Central memory CD8-positive, alpha-beta T cell (primary cell): ENCODE measurements at places on chromosomes 2 and 18.

DNA sequence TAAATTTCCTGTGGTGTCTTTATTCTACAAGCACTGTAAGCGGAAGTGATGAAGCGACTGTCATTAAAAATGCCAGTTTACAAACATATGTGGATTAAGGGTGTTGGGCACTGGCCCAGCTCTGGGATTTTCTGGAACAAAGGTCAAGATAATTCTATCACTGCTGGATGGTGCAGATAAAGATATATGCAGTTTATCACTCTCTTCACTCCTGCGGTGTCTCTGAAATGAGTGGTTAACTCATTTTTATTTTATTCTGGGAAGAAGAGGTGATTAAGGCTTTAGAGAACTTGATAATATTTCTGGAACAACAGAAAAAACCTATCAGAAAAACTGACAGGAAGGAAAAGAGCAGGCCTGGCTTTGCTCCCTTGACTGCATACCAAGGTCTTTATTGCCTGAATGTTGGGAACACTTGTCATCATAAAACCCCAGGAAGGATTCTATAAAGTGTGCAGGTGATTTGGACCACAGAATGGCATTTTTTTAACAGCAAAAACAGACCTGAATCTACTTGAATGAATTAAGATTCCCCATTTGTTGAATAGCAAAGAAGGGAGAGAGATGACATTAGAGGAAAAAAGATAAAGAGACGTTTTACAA, 32.4 kb downstream of the ABCB11 start:
- DNase-seq = no peak
- H3K27me3 ChIP-seq = peaks cover 12% of the 10 kb centered on the region
- H3K36me3 ChIP-seq = no peaks in the 10 kb centered on the region
- H3K4me1 ChIP-seq = no peaks in the 10 kb centered on the region

DNA sequence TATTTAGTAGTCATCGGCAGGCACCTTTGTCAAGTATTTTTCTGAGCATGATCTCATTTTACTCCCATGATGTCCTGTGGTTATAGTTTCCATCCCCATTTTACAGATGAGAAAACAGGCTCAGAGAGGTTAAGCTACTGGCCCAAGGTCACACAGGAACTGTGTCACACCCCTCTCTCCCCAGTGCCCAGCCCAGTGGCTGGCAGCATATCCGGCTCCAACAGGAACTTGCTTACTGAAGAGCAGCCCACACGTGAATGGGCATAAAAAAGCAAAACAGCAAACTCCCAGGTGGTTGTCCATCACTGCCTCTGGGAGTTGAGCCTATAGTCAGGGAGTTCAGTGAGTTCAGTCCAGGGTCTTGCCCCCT, 8.3 kb upstream of the KLF11 start:
- peaks cover 3% of the 10 kb centered on the region for H3K36me3 ChIP-seq
- H3K27me3 ChIP-seq = no peaks in the 10 kb centered on the region
- H3K27ac ChIP-seq = peak overlapping the region; percentile 68

- peaks cover 1% of the 10 kb centered on the region for H3K36me3 ChIP-seq
- no peaks in the 10 kb centered on the region for H3K4me1 ChIP-seq
- DNase-seq = no peak
- H3K4me3 ChIP-seq = no peak overlapping the region
- no peak overlapping the region for H3K27ac ChIP-seq
These were observed 710.4 kb upstream of the PIK3C3 start for GRCh38 chr18:41244591-41245037.

DNA sequence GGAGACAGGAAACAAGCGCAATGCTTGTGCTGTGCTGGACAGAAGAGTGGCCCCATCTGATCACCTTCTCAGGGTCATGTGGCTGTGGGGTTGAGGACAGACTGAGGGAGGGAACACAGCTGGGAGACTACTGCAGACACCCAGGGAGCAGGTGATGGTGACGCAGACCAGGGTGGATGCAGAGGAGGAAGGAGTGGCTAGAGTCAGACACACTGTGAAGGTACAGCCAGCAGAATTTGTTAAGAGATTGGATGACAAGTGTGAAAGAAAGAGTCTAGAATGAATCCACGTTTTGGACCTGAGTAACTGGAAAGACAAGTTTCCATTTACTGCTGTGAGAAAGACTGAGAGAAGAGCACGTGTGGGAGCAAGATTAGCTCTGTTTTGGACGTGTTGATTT, 15.9 kb upstream of the POMC start:
- H3K4me1 ChIP-seq = no peaks in the 10 kb centered on the region
- DNase-seq = no peak
- no peaks in the 10 kb centered on the region for H3K36me3 ChIP-seq
- H3K4me3 ChIP-seq = no peak overlapping the region
- H3K27ac ChIP-seq = no peak overlapping the region

- peaks cover 19% of the 10 kb centered on the region for H3K36me3 ChIP-seq
- no peak for DNase-seq
- H3K4me3 ChIP-seq = no peak overlapping the region
- H3K4me1 ChIP-seq = peaks cover 92% of the 10 kb centered on the region
- H3K27me3 ChIP-seq = no peaks in the 10 kb centered on the region
- peak overlapping the region; percentile 91 for H3K27ac ChIP-seq
These were observed 53.9 kb downstream of the MBP start for GRCh38 chr18:77078690-77079070.

GRCh38 chr2:150601280-150602038, 114.0 kb upstream of the RND3 start:
- no peaks in the 10 kb centered on the region for H3K4me1 ChIP-seq
- H3K36me3 ChIP-seq = no peaks in the 10 kb centered on the region
- H3K27me3 ChIP-seq = no peaks in the 10 kb centered on the region
- H3K4me3 ChIP-seq = no peak overlapping the region
- no peak overlapping the region for H3K27ac ChIP-seq

DNA sequence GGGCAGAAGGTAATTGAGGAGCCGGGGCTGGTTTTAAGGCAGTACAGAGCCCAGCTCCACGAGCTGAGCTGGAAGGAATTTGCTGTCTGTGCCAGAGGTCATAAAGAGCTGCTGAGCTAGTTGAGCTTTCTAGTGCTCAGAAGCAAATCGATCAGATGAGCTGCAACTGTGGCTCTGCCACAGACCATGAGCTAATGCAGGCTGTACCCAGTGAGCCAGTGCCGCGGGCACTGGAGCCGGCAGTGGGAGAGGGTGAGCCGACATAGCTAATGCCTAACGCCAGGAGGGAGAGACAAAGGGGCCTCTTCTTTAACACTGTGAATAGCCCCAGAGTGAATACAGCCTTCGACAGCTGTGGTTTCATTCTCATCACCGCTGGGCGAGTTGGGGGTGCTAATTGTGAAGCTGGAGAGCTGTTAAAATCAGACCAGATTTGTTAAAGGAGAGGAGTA, 410.1 kb upstream of the TCF4 start:
- no peaks in the 10 kb centered on the region for H3K27me3 ChIP-seq
- H3K36me3 ChIP-seq = peaks cover 2% of the 10 kb centered on the region
- H3K4me3 ChIP-seq = no peak overlapping the region
- no peak for DNase-seq
- no peak overlapping the region for H3K27ac ChIP-seq

- DNase-seq = no peak
- no peaks in the 10 kb centered on the region for H3K36me3 ChIP-seq
- H3K27me3 ChIP-seq = no peaks in the 10 kb centered on the region
- H3K4me1 ChIP-seq = no peaks in the 10 kb centered on the region
These were observed 25.1 kb downstream of the BAZ2B start for GRCh38 chr2:159591221-159591620.

- H3K4me1 ChIP-seq = peaks cover 13% of the 10 kb centered on the region
- H3K27me3 ChIP-seq = peaks cover 30% of the 10 kb centered on the region
- peaks cover 6% of the 10 kb centered on the region for H3K36me3 ChIP-seq
- H3K4me3 ChIP-seq = peak overlapping the region; percentile 82
- H3K27ac ChIP-seq = peak overlapping the region; percentile 34
- DNase-seq = no peak
These were observed 121.1 kb upstream of the TEX51 start for GRCh38 chr2:126777620-126777978.

GRCh38 chr2:162063899-162064298, 10.1 kb downstream of the DPP4 start:
- no peaks in the 10 kb centered on the region for H3K27me3 ChIP-seq
- no peak for DNase-seq
- H3K4me3 ChIP-seq = peak overlapping the region; percentile 3

DNA sequence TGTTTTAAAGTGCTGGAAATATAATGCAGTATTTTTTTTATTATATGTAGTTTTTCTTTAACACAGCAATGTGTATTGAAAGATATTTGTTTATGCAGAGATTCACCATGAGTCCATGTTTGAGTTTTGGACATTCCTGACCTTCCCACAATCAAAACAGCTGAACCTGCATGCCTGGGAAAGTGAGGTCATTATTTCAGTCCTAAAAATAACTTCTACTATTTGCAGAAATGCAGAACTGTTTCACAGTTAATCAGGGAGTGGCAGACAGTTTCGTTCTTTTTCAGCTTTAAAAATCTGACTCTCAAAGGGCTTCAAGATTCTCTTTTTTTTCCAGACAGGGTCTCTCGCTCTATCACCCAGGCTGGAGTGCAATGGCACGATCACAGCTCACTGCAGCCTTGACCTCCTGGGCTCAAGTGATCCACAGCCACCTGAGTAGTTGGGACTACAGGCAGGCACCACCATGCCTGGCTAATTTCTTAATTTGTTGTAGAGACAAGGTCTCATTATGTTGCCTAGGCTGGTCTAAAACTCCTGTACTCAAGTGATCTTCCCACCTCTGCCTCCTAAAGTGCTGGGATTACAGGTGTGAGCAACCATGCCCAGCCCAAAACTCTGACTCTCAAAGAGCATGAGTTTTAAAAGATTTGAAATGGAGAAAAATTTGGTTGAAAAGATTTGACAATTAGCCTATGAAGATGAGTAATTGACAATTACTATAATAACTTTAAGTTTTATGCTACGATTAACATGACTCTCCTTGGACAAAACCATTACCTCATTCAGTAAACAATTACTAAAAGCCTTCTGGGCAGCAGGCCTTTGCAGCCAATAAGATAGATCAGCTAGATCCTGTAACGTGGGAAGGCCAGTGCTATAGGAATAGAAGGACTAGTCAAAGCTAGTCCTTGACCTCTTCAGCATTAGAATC, 5.0 kb upstream of the MYL12B start:
- peaks cover 76% of the 10 kb centered on the region for H3K4me1 ChIP-seq
- peaks cover 68% of the 10 kb centered on the region for H3K36me3 ChIP-seq
- no peak overlapping the region for H3K4me3 ChIP-seq
- H3K27me3 ChIP-seq = no peaks in the 10 kb centered on the region

- H3K27me3 ChIP-seq = peaks cover 4% of the 10 kb centered on the region
- no peak overlapping the region for H3K27ac ChIP-seq
- H3K4me3 ChIP-seq = no peak overlapping the region
- H3K4me1 ChIP-seq = peaks cover 7% of the 10 kb centered on the region
These were observed 2.9 kb upstream of the INSIG2 start for GRCh38 chr2:118085173-118086023.

DNA sequence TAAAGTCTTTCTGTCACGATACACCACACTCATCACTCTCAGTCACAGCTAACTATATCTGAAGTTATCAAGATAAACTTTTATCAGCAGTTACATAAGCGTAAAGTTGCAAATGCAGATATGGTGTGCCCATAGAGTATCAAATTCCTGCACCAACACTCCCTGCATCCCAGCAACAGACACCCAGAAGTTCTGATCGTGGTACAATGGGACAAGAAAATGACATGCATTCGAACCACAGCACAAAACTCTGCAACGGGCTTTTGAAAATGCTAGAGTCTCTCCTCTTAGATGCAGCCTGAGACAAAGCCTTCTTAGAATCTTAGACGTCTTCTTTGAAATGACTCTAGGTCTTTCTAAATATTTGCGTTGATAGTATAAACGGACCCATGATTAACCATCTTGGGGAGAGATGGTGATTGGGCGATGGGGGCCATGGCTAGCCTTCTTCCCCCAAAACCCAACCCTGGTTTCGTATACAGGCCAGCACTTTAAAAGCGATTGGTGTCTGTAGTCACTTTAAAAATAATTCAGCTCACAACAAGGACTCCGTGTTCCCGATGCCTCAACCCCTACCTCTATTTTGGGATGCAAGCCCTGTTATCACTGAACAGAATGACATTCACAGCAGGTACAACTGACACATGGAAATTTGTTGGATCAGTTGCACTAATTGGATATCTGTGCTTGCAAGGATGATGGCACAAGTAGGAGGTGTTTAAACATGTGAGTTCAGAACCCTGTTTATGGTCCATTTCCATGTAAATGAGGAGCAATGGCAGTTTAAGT, 286.6 kb downstream of the MYT1L start:
- H3K36me3 ChIP-seq = no peaks in the 10 kb centered on the region
- H3K4me3 ChIP-seq = no peak overlapping the region
- H3K27me3 ChIP-seq = no peaks in the 10 kb centered on the region
- no peak overlapping the region for H3K27ac ChIP-seq
- no peaks in the 10 kb centered on the region for H3K4me1 ChIP-seq

DNA sequence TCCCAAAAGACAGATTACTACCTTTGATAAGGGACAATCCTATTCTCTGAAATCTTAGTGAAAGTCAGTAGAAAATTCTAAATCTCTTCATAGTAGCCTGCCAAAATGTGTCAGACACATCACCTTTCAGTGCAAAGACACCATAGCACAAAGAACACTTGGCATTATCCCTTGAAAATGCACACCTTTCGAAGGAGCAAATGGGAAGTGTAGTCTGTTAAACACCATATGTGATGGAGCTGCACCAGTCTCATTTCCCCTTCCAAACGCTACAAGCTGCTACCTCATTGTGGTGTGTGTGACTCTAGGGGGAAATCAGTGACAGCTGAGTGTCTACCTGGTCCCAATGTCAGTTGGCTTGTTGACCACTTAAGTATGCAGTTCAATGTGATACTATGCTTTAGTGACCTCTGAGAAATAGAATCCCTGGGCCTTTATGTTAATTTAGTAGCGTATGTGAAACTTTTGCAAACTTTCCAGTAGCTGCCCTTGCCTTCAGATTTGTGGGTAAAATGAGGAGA, 551.7 kb downstream of the ARHGAP15 start:
- no peak for DNase-seq
- H3K27me3 ChIP-seq = no peaks in the 10 kb centered on the region
- no peak overlapping the region for H3K27ac ChIP-seq
- peaks cover 16% of the 10 kb centered on the region for H3K36me3 ChIP-seq
- peaks cover 23% of the 10 kb centered on the region for H3K4me1 ChIP-seq

GRCh38 chr2:237694415-237695194, 67.2 kb downstream of the LRRFIP1 start:
- peaks cover 80% of the 10 kb centered on the region for H3K4me1 ChIP-seq
- no peak for DNase-seq
- peak overlapping the region; percentile 97 for H3K27ac ChIP-seq
- peaks cover 25% of the 10 kb centered on the region for H3K36me3 ChIP-seq
- H3K4me3 ChIP-seq = peak overlapping the region; percentile 93

DNA sequence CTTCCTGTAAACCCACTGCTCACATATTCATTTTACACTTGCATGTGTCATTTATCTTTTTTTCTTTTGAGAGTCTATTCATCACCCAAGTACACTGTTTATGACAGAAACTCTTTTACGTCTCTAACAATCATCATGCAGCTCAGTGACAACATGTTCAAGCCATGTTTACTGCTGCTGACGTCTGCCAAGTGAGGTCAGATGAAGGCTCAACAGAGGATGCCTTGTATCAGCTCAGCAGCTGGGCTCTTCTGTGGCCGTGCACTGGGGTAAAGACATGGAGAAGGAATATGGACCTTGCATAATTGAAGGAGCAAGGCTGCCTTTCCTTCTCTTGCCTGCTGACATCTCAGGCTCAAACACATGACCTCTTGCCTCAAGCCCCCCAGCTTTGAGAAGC, 99.6 kb downstream of the ADD2 start:
- no peaks in the 10 kb centered on the region for H3K27me3 ChIP-seq
- no peak overlapping the region for H3K27ac ChIP-seq
- peaks cover 7% of the 10 kb centered on the region for H3K4me1 ChIP-seq
- H3K36me3 ChIP-seq = peaks cover 2% of the 10 kb centered on the region
- no peak overlapping the region for H3K4me3 ChIP-seq

- H3K27me3 ChIP-seq = no peaks in the 10 kb centered on the region
- H3K27ac ChIP-seq = no peak overlapping the region
- no peak for DNase-seq
- H3K4me1 ChIP-seq = peaks cover 12% of the 10 kb centered on the region
- H3K36me3 ChIP-seq = peaks cover 12% of the 10 kb centered on the region
These were observed 52.7 kb upstream of the SCYGR2 start for GRCh38 chr2:227545990-227546389.
